ENCODE measurements at places on chromosomes 7 and 10. TPM values are rescaled to one million over a fixed set of nuclear protein-coding genes. Genes with fewer than 3 reads are reported as not detected.

The ATAD1 gene
- 4.6 TPM for polyA plus RNA-seq

The ASB10 gene
- not detected for polyA plus RNA-seq

The CPXM2 gene
- 1.9 TPM for polyA plus RNA-seq

The EPO gene
- polyA plus RNA-seq, result not detected

The AKR1C4 gene
- not detected for polyA plus RNA-seq

- DNase-seq, result no peak
Measured at GRCh38 chr10:115028419-115028818, 64.7 kb upstream of the ATRNL1 start.

DNA sequence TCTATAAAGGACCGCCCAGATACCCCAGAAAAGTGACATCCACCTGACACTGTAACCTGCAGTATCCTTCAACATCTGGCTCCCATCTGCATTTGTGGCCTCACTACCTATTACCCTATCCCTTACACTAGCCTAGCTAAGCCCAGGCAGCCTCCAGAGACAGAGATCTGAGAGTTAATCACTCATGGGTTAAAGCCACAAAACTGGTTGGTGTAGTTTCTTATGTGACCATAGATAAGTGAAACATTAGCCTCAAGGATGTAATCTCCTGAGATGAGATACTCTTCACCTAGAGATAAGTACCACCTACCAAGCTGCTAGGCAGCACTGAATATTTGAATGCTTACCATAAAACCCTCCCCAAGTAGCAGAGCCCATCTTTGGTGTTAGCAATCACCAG, 35.4 kb downstream of the CTTNBP2 start:
- no peak for DNase-seq

DNA sequence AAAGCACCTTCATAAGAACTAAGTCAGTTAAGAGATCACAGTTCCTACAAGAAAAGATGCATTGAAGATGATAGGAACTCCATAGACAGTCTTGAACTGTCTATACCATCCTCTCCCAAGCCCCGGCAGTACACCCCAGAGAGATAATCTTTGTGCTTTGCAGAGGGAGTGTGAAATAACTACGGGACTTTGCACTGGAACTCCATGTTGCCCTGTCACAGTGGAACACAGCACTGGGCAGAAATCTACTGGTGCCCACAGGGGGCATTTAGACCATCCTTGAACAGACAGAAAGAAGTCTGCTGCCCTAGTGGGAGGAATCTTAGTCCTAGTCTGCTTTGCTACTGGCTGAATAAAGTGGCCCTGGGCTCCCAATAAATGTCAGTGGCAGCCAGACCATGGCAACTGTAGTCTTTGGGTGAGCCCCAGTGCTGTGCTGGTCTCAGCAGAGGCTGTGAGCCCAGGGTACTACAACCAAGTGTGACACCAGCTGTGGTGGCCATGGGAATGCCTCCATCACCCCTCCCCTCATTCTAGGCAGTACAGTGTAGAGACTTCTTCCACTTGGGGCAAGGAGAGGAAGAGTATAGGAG, 107.7 kb upstream of the TMEM168 start:
- no peak for DNase-seq

DNA sequence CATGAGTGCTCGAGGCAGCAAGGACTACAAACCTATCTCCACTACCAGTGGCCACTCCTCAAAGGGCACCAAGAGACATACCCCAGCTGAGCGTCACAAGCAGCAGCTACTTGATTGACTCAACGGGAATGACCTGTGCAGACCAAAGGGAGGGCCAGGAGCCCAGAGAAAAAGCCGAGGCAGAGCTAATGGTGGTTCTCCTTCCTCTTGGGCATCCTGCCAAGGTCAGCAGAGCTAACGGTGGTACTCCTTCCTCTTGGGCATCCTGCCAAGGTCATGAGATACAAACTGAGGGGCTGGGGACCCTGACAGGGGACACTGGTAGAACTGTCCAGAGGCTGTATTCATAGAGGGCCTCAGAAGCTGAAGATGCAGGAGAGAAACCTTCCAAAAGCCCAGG, 60.4 kb downstream of the FAM53B start:
- no peak for DNase-seq

GRCh38 chr10:128723631-128724205, 597.5 kb upstream of the MKI67 start:
- no peak for DNase-seq

GRCh38 chr10:8041992-8042720, 12.3 kb upstream of the GATA3 start:
- DNase-seq, result peak; percentile 16

DNA sequence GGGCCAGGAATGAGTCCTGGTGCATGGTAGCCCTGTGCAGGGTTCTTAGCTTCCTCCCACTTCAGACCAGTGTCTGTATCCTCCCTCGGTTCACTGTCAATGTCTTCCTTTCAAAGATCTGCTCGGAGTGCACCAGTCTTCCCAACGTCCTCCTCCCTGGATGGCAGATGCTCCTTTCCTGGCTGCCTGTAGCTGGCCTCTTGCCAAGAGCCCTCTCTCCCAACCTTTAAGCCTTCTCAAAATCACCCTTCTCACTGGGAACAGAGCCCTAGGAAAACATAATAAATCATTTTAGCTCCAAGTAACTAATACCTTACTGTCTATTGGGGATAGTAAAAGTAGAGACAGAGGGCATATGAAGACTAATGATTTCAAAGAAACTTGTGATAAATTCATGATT, 490.6 kb downstream of the CCSER2 start:
- no peak for DNase-seq

DNA sequence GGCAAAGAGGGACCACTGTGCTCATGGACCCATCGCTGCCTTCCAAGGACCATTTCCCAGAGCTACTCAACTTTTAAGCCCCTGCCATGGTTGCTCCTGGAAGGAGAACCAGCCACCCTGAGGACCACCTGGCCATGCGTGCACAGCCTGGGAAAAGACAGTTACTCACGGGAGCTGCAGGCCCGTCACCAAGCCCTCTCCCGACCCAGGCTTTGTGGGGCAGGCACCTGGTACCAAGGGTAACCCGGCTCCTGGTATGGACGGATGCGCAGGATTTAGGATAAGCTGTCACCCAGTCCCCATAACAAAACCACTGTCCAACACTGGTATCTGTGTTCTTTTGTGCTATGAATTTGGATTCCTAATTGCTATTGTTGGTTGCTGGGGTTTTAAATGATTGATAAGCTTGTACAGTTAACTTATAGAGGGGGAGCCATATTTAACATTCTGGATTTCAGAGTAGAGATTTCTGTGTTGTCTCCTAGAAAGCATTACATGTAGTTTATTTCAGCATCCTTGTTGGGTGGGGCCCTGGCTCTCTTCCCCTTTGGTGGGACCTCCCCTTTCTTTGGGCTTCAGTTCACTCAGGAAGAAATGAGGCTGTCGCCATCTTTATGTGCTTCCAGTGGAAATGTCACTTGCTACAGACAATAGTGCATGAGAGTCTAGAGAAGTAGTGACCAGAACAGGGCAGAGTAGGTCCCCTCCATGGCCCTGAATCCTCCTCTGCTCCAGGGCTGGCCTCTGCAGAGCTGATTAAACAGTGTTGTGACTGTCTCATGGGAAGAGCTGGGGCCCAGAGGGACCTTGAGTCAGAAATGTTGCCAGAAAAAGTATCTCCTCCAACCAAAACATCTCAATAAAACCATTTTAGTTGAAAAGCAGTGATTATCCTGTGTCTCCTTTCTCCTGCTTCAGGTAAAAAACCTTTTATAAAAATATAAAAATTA, 19.4 kb downstream of the LAT2 start:
- no peak for DNase-seq

DNA sequence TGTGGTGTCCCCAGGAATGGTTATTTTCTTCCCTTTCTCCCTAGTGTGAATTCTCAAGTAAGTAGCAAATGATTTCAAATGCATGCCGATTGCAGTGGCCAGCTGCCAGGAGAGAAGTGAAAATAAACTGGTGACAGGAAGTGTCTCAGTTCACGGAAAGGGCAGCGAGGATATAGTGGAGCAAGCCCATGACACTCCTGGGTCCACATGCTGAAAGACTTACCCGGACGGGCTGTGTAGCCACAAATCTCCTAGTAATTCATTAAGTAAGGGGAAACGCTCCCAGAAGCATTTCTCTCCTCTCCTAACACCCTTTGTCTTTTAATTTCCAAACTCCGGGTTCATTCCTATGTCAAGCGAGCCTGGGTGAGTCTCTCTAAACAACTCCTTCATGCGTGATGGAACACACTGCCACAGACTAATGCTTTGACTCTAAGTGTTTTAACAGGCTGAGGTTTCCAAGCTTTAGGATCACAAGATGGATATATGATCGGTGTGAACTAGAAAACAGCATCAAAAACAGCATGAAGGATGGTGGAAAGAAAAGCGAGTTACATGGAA, 125.6 kb downstream of the CYP26A1 start:
- DNase-seq, result peak; percentile 67

DNA sequence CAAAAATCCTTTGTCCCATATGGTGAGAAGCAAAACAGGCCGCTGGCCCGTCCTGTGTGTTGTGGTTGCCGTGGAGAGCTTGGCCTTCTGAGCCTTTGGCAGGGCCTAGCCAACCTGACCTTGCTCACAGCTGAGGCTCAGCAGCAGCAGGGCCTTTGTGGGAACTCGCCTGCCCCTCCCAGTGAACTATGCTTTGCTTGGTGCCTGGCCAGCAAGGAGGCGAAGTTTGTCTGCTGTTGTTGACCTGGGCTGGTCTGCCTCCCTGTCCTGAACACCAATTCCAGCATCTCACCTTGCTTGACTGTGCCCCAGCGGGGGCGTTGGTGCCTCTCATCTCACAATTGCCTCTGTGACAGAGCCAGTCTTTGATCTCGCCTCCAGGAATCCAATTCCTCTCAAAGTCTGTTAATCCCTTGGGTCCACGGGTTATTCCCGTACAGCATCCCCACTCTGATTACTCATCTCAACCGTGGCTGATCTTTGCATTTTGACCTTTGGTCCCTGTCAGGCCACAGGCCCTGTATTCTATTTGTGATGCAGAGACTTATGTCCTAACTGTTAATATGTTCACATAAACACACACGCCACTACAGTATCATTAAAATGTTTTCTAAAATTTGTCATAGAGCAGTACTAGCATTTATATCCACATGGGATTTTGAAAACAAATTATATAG, 22.6 kb downstream of the EPDR1 start:
- no peak for DNase-seq

GRCh38 chr7:138796038-138796615, 1.7 kb upstream of the TMEM213 start:
- no peak for DNase-seq

GRCh38 chr10:80463868-80464267, 9.8 kb downstream of the TSPAN14 start:
- no peak for DNase-seq

- DNase-seq, result no peak
Measured at GRCh38 chr7:75625868-75626267, 112.9 kb downstream of the HIP1 start.

All from endothelial cell of umbilical vein (primary cell).